Stimulated activated CD4-positive, alpha-beta T cell treated with anti-CD3 and anti-CD28 coated beads, Interleukin-15, amount 100 ng/mL, for 24 hours (primary cell): ENCODE measurements at places on chromosomes 16 and 17.

- no peak for DNase-seq
Measured at GRCh38 chr16:78936060-78936459, 664.5 kb downstream of the MAF start.

GRCh38 chr17:74768069-74768762, 7.9 kb downstream of the NAT9 start:
- no peak for DNase-seq

DNA sequence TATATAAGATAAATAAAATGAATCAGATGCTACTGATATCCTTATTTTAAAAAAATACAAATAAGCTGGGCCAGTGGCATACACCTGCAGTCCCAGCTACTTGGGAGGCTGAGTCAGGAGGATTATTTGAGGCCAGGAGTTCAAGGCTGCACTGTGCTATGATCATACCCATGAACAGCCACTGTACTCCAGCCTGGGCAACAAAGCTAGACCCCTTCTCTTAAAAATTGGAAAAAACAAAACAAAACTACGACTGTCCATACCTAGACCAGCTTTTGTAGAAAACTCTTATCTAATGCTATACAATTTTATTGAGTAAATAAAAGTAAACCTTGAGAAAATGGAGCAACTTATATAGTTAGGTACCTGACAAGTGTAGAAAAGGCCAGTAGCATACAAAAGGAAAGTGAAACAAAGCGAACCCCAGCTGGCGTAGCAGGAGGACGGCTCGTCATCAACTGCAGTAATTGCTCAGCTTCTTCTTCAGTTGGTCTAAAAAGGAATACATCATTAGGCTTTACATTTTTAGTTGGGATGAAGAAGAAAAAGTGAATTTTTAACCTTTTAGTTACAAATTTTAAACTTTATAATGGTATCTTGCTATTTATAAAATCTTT, 23.6 kb downstream of the INTS2 start:
- peak; percentile 13 for DNase-seq

GRCh38 chr16:11161974-11162373, 94.0 kb downstream of the SOCS1 start:
- DNase-seq = no peak

- DNase-seq = no peak
Measured at GRCh38 chr16:60137891-60138290, 1403.8 kb upstream of the GOT2 start.

- peak; percentile 74 for DNase-seq
Measured at GRCh38 chr16:67278773-67279295, 498 bp upstream of the PLEKHG4 start.
